ENCODE measurements at places on chromosomes 13 and 19. TPM values are rescaled to one million over a fixed set of nuclear protein-coding genes. Genes with fewer than 3 reads are reported as not detected.

GRCh38 chr19:41845051-41845590, 279 bp downstream of the DMRTC2 start:
- DNase-seq = no peak

DNA sequence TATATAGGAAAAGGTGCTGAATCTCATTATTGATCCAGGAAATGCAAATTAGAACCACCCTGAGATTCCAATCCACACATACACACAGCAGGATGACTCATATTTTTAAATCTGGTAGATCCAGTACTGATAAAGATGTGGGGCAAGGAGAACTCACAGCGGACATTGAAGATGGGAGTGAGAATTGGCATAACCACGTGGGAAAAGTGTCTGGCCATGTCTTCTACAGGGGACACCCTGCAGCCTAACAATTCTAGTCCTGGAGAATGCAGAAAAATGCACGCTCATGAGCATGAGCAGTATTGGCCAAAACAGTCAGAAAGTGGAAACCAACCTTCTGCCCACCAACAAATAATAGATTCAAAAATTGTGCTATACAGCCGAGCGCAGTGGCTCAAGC, 13.5 kb upstream of the BCL3 start:
- no peak for DNase-seq

GRCh38 chr13:96769874-96770273, 224.4 kb downstream of the OXGR1 start:
- no peak for DNase-seq

CA11 gene
- polyA plus RNA-seq = 1.8 TPM

Measured in CD14-positive monocyte (primary cell).